Left renal pelvis (tissue), 4 donors: ENCODE measurements at places on chromosomes 16 and 17.

DNA sequence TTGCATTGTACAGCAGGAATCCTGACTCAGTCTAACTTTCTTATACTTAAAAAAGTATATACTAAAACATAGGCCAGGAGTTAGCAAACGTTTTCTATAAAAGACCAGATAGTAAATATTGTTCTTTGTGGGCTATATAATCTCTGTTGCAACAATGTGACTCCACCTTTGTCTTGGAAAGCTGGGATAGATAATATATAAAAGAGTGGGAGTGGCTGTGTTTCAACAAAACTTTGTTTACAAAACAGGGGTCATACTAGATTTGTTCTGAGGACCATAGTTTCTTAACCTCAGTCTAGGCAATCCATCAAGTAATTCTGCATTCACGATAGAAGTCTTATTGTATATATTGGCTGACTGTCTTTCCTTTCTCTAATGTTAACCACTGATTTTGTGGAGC lies 9.0 kb upstream of the TBC1D3B start:
- DNase-seq, result no peak

DNA sequence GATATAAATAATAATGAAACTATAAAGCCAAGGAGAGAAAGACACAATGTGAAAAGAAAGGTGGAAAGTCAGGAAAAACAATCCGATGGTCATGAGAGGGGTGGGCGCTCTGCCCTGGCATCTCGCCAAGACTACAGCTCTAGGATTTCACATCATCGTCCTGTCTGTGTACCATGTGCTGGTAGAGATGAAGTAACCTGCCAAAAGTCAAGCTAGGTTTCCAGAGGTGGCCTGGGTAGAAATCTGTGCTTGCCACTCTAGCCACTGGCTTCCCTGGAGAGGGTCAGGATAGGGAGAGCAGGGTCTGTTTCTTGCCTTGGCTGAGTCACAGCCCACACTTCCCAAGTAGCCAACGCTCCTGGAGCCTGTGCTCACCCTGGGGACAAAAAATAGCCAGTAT lies 31.0 kb upstream of the TRAP1 start:
- DNase-seq, result no peak

DNA sequence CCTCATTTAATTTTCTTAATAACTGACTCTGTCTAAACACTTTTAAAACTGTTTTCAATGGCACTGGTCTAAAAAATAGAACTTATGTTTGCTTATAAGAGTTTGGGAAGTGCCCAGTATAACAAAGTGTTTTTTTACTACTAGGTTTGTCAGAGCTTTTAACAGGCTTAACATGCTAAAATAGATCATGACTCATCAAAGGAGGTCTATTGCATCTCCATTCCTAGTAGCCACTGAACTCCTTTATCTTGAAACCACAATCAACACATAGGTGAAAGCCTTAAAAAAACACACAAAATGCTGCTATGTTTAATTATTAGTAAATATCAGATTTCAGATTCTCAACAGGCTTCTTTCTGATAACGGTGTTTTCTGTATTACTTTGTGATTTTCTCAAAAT lies 196.4 kb upstream of the KIF2B start:
- no peak for DNase-seq

DNA sequence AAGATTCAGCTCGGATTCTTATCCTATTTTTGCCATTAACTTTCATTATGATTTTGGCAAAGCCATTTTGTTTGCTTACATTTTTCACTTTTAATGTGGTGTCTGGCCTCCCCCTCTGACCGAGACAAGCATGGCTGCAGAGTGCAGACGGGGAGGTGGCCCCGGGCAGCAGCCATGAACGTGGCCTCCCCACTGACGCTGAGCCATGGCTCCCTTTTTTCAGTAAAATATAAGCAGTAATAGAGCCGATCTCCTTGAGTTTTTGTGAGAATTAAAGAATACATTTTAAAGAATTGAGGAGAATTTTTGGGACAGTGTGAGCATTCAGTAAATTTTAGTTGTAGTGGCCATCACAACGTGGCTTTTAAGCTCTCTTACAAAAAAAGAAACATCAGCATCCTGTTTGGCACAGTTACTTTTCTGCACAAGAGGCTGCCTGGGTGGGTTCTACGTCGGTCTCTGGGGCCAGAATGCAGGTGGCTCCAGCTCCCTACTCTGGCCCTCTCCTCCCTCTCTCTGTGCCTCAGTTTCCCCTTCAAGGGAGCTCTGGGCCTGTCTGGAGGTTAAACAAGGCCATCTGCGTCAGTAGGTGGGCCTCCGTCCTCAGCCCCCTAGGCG lies 68.8 kb upstream of the ZNF750 start:
- DNase-seq, result no peak

DNA sequence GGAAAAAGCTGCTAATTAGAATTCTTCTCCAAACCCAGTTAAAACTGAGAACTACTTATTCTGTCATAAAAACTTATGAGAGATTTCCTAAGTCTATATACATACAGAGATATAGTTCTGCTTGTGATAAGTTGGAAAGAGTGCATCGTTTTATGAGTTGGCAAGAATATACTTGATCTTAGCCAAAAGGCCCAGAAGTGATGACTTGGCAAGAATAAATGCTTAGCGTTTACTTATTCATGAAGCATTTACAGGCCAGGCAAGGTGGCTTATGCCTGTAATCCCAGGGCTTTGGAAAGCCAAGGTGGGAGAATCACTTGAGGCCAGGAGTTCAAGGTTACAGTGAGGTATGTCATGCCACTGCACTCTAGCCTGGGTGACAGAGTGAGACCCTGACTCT lies 81.7 kb downstream of the CYB561 start:
- no peak for DNase-seq

DNA sequence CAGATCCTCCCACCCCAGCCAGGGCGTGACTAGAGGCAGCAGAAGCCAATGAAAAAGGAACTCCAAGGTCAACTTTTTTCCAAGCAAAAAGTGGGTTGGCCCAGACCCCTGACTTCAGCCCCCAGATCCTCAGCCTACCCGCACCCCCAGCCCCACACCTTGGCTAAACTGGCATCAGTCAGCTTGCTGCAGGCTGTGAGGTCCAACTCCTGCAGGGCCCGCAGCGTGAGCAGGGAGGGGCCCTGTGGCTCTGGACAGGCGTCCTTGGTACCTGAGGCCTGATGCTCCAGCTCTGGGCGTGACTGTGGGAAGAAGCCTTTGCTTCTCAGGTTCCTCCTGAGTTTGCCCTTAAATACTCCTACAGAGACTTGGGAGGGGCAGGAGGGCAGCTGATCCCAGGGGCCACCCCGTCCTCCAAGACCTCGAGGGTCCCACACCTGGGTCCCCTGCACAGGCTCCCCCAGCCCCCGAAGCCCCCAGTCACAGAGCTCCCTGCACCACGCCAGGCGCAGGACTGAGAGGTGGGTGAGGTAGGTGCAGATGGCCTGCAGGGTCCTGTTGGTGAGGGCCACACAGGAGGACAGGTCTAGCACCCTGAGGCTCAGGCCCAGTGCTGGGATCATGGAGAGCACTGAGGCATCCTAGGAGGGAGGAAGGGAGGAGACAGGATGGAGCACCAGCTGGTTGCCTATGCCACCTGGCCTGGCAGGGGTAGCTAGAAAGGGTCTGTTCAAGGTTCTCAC lies 9.4 kb downstream of the ELMO3 start:
- no peak for DNase-seq

DNA sequence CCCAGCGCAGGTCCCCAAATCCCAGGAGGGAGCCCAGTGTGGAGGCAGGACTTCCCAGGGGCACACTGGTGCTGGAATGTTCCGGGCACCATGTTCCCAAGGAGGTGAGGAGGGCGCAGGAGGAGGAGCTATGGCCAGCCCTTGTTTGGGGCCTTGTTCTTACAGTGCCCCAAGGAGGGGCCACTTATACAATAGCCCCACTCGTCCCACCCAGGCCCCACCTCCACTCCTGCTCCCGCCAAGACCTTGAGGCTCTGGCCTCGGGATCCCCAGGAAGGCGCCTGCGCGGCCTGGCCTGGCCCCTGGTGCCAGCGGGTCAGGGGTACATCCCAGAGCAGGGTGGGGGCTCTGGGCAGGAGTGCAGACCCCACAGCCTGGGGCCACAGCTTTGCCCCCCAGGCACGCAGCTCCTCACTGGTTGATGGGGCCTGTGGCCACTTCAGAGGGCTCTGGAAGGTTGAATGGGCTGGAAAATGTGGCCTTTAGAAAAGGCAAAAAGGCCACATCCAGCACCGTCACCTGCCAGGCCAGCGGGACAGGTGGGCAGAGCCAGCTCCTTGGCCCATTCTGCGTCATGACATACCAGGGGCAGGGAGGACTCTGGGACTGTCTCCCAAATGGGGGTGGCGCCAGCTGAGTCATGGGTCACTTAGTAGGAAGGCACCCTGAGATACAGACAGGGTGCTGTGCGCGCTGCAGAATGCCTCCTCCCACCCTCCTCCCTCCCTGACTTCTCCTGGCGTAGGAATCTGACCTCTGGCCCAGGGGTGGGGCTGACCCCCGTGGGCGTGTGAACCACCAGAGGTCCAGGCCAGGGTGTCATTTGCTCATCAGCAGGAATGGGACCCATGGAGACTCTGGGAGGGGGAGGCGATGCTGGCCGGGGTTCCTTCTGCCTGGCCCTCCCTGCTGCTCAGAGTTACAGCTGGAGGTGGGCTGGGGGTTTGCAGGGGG lies 32.3 kb upstream of the PVALEF start:
- DNase-seq, result no peak

DNA sequence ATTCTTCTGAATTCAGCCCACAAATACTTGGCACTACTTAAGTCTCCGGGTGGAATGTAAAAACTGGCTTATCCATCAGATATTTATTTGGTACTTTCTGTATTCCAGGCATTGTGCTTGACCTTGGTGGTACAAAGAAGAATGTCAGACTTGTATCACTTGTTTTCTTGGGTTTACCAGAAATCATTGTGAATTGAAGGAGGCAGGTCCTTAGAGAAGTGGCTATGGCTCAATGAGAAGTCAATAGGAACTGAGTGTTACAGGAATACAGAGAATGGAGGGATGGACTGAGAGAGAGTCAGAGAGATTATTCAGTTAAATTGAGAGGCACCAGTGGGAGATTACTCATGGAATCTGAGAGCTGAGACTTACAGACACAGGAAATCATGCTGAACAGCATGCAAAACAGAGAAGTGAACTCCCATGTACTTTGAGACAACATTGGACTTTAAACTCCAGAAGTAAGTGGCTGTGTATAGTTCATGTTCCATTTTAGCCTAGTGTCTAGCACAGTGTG lies 704.1 kb downstream of the CDH11 start:
- no peak for DNase-seq

- no peak for DNase-seq
These were observed 310.5 kb upstream of the GOT2 start for GRCh38 chr16:59044616-59045015.

DNA sequence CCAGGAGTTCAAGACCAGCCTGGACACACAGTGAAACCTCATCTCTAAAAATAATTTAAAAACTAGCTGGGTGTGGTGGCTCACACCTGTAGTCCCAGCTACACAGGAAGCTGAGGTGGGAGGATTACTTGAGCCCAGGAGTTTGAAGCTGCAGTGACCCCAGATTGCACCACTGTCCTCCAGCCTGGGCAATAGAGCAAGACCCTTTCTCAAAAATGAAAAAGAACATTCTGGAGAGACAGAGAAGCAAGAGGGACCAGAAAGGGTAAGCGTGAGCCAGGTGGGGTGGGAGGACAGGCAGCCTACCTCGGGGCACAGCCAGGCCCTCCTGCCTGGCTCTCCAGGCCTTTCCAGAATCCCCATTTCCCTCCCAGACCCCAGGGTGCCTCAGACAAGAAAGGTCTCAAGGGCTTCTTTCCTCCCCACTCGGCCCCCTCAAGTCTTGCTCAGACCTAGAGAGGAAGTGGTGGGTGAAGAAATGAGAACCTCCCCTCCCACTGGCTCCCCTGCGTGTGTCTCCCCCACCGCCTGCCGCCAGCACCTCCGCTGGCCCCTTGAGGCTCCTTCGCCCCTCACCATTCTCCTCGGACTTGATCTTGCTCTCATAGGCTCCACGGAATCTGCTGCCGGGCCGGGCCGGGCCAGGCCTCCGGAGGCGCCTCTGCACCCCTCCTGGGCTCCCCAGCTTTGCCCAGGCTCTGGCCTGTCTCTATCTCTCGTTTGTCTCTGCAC lies 503 bp downstream of the C16orf54 start:
- DNase-seq, result no peak
